ENCODE measurements at places on chromosomes 2 and 18.

- no peak for DNase-seq
Measured at GRCh38 chr2:113818382-113818951, 62.0 kb upstream of the SLC35F5 start.

- DNase-seq = no peak
Measured at GRCh38 chr2:47838249-47838648, 55.3 kb downstream of the MSH6 start.

DNA sequence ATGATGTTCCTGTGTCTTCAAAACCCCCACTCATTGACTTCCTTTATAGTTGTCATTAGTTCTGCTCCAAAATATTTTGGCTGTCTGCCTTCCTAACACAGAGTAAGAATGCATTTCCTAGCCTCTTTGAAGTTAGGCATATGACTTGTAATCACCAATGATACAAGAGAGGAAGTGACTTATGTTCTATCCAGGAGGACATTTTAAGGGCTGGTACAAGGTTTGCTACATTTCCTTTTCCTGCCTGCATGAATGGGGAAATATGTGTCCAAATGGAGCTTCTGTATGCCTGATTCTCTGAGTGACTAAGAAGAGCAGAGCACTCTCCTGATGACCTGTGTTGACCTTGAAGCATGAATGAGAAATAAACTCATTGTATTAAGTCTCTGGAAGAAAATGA is 115.1 kb downstream of the PLCL1 start:
- no peak for DNase-seq

DNA sequence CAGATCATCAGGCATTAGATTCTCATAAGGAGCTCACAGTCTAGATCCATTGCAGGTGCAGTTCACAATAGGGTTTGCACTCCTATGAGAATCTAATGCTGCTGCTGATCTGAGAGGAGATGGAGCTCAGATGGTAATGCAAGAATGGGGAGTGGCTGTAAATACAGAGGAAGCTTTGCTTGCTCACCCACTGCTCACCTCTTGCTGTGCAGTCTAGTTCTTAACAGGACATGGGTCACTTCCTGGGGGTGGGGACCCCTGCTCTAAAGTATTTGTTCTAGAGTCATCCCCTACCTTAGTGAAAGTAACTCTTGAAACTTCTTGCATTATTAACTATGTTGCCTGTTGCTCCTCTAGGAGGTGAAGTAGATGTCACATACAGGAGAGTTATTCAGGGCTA is 171.3 kb upstream of the PARD3B start:
- no peak for DNase-seq

DNA sequence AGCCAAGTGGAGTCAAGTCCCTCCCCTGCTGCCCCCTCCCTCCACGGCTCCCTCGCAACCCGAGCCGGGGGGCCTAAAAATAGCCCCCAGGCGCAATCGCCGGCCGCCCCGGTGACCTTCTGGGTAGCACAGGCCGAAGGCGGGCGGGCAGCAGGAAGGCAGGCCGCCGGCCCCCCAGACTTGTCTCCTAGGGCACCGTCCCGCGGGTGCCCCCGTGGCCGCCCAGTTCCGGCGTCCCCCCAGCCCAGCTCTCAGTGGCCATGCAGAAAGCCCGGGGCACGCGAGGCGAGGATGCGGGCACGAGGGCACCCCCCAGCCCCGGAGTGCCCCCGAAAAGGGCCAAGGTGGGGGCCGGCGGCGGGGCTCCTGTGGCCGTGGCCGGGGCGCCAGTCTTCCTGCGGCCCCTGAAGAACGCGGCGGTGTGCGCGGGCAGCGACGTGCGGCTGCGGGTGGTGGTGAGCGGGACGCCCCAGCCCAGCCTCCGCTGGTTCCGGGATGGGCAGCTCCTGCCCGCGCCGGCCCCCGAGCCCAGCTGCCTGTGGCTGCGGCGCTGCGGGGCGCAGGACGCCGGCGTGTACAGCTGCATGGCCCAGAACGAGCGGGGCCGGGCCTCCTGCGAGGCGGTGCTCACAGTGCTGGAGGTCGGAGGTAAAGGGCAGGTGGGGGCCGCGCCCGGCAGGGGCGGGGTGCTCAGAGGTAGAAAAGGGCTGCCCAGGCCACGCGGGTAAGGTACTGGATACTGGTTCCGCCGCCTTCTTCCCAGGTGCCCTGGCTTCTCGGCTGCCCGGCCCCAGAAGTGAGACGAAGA is at the start of gene SPEG:
SPEG (plus strand) TSS at position 126 of the 808 bp plus-strand sequence; CDS start at position 261, 135 bp downstream.
- DNase-seq = no peak

GRCh38 chr2:217179854-217180253 is 320.0 kb upstream of the TNP1 start:
- DNase-seq = no peak

DNA sequence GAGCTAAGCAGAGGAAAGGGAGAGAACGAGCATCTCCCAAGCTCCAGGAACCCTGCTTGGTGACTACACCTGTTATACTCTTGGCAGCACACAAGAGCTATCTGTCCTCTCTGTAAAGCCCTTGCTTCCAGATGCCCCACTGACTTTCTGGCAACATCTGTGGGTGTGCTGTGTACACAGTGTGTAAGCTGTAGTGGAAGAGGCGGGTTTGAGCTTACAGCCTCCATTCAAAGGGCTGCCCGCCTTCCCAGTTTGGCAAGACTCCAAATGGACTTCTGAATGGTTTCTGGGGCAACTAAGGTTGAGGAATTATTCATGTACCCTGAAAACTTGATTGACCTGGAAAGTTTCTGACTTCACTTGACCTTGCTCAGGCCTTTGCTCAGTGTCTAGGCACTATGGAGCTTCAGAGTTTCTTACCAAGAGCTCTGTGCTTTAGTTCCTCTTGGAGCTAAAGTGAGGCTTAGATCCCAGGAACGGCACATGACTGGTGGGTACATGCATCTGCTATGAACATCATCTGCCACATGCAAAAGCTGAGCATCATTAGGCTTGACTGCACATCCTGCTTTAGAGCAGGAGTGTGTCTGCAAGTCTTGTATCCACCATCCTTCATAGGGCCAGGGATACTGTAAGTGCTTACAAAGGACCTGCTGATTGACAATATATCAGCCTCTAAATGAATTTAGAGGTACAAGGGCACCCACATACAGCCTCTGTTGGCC is 290.9 kb upstream of the SIX2 start:
- DNase-seq = no peak

- no peak for DNase-seq
Measured at GRCh38 chr2:23132823-23133595, 252.0 kb upstream of the KLHL29 start.
